ENCODE measurements at places on chromosomes 11 and 22.

- peak; percentile 51 for DNase-seq
These were observed 4.2 kb downstream of the ALDH3B1 start for GRCh38 chr11:68014157-68014946.

GRCh38 chr22:37054600-37055365 lies 3.2 kb downstream of the KCTD17 start:
- no peak for DNase-seq

GRCh38 chr11:1203505-1204271 lies 19.2 kb upstream of the MUC5B start:
- DNase-seq, result no peak

DNA sequence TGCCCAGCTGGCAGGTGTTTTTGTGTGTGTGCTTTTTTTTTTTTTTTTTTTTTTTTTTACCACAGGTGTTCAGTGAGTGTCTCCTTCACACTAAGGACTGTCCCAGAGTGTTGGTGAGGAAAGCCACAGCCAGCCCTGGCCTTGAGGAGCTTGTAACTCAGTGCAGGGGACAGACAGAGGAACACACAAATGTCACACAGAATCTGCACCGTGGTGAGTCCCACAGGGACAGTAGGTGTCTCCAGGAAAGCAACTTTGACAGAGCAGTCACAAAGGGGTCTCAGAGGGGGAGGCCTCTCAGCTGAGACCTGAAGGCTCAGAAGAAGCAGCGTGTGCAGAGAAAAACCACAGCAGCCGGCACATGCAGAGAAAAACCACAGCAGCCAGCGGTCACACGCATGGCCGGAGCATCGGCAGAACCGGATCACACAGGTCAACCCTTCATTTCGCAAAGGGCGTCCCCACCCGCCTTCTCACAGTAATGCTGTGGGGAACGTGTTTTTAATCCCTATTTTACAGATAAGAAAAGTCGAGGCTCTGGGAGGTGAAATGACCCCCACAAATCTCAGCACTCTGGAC lies 101.7 kb upstream of the PRR5 start:
- DNase-seq, result no peak

DNA sequence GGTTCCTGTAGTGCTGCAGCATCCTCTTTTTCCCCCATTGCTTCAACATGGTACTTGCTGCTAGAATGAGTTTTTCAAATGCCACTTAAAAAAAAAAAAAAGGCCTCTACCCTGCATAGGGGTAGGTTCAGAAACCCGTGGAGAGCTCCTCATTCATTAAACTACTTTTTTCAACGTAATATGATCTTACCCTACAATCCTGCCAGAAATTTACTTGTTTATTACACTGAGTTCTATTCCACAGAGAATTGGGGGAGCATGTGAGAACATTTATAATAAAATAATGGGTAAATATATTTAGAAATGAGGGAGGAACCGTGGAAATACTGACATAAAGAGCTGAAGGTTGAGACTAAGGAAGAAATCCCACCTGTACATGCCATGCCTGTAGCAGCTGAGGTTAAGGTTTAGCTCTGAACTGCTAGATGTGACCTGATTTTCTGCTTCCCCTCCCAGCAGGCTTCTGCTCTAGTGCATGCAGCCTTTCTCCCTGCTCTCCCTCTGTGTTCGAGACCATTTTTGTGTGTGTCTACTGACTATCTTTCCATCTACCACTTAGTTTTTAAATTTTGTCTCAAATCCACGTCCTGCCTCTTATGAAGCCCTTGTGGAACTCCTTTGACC lies 225.7 kb downstream of the DDX10 start:
- DNase-seq, result no peak

Data from adipocyte (in vitro differentiated cells).